NCI-H1694 treated with DMSO at 0.1 percent for 48 hours (cell line): ENCODE measurements at places on chromosomes 13 and 19.

- no peak for DNase-seq
Measured at GRCh38 chr19:33703821-33704220, 82.1 kb downstream of the CHST8 start.

- no peak for DNase-seq
Measured at GRCh38 chr19:289651-290371, 1.4 kb downstream of the PLPP2 start.

- no peak for DNase-seq
Measured at GRCh38 chr13:112824429-112824828, 134.6 kb downstream of the ATP11A start.

DNA sequence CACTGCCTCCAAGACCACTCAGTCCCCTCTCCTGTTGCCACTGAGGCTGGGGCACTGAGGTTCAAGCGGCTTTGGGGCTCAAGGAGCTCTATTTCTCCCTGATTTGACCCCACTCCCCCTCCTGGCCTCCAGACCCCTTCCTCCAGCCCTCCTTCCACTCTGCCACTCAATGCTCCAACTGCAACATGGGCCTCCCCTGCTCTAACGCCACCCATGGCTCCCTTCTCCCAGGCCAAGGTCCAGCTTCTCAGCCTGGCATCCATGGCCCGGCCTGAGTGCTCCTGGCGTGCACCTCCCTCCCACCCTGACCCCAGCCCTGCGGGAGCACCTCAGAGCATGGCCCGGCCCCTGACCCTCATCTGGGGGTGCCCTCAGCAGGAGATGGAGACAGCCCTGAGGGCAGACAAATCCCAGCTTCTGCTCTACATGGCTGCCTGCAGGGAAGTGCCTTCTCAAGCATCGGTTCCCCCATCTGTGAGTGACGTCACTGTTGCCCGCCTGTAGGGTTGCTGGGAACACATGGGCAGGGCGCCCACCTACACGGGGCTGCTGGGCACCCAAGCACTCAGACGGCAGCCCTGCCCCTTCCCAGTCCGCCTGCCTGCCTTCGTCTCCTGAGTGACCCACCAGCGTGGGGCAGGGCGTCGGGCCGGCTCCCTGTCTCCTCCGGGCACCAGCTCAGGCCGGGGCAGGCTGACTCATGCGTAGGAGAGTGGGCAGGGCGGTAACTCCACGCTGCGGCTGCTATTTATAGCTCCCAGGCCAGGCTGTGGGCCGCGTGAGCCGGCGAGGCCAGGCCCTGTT, 1.6 kb upstream of the DIRAS1 start:
- DNase-seq: no peak

DNA sequence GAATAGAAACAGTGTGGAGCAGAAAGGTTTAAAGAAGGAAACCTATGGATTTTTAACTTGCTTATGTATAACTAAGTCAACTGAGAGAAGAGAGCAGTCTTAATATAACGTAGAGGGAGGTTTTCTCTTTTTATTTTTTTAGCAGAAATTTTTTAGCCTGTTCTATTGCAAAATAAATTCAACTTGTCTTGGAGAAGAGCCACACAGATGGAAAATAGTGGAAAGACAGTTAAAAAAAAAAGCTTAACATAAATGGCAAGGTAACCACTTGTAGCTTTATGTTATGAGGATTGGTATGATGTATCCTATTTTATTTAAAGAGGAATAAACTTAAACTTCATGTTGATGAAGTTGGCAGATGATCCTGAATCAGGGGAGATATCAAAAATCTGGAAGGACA, 312.4 kb downstream of the SHISA2 start:
- no peak for DNase-seq

GRCh38 chr19:44925114-44925891, 10.9 kb downstream of the APOC1 start:
- DNase-seq: no peak

DNA sequence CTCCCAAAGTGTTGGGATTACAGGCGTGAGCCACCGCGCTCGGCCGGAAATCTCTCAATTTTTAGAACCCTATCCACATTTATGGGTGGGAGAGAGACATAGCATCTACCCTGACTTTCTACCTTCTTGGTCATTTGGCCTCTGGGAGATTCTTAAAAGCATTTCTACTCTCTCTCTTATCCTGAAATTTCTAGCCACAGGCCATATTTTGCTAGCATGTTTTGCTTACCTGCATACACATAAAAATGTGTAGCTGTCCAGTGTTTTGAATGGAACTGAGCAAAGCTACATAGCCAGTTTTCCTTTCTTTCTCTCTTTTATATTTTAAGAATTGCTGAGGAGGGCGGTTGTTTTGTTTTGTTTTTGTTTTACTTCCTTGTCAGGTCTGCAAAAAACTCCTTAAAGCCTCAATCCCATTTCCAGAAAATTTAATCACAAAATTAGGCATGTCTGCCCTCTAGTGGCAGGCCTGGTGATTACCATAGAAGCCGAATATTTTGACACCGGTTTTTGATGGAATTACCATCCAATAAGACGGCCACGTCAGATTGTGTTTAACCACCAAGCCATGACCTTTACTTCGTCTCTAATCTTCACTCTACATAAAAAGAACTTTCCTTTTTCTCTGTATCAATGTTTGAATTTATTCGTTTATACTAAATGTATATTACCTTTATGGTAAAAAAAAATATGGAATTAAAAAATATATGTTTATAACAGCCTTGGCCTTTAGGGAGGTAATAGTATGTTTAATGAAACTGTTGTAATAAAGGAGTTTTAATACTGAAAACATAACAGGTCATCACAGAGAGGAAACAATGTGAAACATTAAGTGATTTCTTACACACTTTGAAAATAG, 34.4 kb upstream of the OXGR1 start:
- peak; percentile 35 for DNase-seq

DNA sequence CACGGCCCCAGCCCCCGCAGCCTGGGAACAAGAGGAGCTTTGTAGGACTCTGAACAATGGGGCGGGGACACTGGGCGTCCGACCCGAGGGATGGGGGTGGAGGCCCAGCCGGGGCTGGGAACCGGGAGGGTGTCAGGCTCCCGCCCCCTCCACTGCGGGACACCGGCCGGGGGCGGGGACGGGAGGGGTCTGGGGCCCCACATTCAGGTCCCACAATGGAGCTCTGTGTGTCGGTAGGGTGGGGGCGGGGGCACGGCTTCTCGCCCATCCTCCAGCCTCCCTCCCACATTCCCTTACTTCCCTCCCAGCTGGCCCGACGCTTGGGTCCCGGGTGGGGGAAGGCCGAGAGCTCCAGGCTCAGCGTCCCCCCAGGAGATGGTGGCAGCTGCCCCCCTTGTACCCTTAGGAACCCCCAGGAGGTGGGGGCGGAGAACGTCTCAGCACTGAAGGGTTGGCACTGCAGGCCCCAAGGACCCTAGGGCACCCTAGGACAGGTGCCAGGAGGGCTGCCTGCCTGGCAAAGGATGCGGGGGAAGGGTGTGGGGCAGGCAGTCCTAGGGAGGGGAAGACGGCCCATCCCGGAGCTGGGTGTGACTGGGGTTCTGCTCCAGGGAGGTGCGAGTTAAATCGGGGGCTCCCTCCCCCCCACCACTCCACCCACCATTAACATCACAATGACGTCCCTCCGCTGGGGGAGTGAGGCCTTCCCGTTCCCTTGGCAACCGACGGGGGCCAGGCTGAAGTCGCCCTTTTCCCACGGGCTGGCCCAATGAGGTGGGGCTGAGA, 5.3 kb downstream of the TTYH1 start:
- DNase-seq: no peak

GRCh38 chr19:44554641-44555246, 25.3 kb upstream of the CEACAM20 start:
- no peak for DNase-seq

GRCh38 chr13:44837250-44837649, 152.0 kb downstream of the NUFIP1 start:
- DNase-seq: no peak

DNA sequence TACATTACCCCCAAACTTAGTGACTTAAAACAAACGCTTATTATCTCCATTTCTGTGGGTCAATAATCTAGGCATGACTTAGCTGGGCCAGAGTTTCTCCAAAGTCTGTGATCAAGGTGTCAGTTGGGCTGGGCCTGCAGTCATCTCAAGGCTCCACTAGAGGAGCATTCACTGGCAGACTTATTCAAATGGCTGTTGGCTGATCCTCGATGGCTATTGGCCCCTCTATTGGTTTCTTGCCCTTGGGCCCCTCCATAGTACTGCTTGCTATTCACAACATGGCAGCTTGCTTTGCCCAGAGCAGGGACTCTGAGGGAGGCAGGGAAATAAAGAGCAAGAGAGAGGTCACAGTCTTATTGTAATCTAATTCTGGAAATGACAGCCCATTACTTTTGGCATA, 57.6 kb downstream of the RCBTB2 start:
- no peak for DNase-seq

GRCh38 chr13:98565726-98566565, 11.0 kb downstream of the STK24 start:
- DNase-seq: no peak

- DNase-seq: no peak
Measured at GRCh38 chr13:98496479-98496791, 80.5 kb downstream of the STK24 start.

GRCh38 chr13:83150616-83151307, 731.5 kb downstream of the SLITRK1 start:
- no peak for DNase-seq

- DNase-seq: peak; percentile 13
Measured at GRCh38 chr13:23876265-23876664, 12.9 kb downstream of the MIPEP start.

DNA sequence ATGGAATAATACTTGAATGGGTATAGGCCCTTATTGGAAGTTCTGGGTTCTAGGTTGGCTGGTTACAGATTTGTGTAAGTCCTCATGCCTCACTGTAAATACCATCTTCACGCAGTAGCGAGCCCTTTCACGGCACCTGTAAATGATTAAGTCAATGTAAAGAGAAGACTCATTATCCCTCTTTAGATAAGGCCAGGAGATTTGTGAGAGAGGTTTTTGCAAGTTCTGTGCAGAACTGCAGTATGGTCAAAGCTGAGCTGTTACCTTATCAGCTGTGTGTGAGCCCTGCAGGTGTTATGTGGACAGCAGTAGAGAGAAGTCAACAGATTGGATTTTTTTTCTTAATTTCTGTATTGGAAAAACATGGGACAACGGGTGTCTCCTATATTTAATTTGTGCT, 141.6 kb downstream of the SHISA2 start:
- DNase-seq: no peak

- no peak for DNase-seq
Measured at GRCh38 chr13:100502446-100502845, 86.1 kb downstream of the GGACT start.

DNA sequence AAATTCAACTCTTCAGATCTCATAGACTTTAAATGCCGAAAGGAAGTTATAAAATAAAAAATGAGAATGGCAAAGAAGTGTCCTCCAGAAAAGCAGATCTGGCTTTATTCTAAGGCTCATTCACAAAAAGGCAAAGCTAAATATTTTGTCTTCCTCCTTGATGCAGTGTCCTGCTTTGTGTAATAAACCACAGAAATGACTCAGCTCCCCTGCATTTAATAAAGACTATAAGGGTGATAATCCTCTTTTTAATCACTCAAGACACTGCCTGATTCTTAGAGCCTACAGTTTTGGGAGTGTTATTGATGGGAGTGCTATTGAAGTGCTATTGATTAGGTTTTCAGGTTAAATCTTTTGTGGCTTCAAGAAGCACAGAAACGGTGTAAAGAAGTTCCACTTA, 482.0 kb downstream of the PCDH20 start:
- no peak for DNase-seq

DNA sequence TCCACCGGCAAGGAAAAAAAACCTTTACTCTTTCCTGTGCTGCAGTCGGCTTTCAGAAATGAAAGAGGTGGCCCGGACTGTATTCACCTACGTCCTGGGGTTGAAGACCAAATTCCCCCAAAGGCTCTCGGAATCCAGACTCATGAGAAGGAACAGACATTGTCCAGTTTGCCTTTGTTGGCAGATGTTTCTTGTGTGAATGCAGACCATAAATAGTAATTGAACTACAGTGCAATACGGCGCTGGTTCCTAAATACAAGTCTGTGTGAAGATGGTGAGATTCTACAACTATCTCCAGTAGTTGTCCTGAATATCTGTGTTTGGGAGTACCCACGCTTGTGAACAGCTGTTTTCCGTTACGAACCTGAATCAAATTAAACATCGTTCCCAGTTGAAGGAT, 11.2 kb upstream of the PTOV1 start:
- DNase-seq: no peak

GRCh38 chr19:46715975-46716671, 791 bp downstream of the PRKD2 start:
- no peak for DNase-seq

DNA sequence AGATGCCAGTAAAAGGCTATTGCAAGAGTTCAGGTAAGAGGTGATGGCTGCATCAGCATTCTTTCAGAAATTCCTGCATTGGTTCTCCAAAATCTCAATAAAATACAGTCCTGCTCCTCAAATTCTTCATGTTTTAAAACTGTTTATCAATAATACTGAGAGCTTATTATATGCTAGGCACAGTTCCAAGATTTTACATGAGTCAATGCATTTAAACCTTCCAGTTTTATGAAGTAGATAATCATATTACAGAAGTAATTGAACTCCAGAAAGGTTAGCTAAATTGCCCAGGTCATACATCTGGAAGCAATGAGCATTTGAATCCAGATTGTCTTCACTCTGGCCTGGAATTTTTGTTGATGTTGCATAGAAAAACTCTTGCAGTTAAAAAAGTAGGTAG, 282.9 kb upstream of the SLITRK6 start:
- no peak for DNase-seq

GRCh38 chr19:38389101-38389925, 816 bp downstream of the SPRED3 start:
- no peak for DNase-seq

DNA sequence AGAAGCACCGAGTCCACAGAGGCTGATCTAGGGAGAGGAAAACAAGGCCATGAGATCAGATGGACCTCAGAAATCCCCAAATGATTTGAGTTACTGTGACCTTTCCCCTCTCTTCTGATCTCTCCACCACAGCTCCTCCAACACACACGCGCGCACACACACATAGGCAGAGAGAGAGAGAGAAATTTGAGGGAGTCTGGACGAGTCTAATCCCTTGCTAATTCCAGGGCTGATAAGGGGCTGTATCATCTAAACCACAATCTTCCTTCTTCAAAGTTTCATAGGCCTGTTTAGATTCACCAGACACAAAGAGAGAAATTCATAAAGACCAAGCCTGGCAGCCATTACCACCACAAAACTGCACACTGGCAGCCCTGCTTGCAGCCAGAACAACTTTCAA, 8.6 kb downstream of the ZFP82 start:
- no peak for DNase-seq
